ENCODE measurements at places on chromosomes 12 and 14.

GRCh38 chr14:54475911-54476310, 12.9 kb downstream of the GMFB start:
- DNase-seq, result no peak

- no peak for DNase-seq
Observed at GRCh38 chr12:133081159-133081780, 547 bp downstream of the ZNF140 start.

DNA sequence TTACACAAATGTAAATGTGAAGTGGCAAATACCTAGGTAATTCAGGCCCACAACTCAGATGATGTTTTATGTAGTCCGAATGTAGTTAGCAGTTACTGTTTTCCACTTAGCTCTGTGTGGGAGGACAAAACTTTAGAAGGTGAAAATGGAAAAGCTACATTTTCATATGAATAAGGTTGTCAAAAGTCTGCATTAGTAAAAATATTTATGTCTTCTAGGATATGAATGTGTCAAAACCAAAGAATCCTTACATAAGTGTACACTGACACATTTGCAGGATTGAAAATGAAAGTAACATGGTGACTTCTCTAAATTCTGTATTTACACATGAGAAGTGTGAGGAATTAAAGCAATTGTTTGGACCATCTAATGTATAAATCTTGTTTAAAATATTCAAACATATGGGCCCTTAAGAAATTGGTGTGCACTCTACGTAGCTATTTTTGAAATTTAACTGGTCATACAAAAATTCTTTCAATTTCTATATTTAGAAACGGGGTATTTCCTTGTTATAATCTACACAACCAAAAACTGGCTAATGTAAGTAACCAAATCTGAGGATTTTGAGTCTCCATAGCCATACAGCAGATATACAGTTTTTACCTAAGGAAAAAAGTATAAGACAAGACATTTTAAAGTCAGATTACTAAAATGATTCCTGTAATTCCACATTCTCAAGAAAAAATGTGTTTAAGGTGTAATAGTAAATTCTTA, 5.4 kb downstream of the CDKN1B start:
- no peak for DNase-seq

DNA sequence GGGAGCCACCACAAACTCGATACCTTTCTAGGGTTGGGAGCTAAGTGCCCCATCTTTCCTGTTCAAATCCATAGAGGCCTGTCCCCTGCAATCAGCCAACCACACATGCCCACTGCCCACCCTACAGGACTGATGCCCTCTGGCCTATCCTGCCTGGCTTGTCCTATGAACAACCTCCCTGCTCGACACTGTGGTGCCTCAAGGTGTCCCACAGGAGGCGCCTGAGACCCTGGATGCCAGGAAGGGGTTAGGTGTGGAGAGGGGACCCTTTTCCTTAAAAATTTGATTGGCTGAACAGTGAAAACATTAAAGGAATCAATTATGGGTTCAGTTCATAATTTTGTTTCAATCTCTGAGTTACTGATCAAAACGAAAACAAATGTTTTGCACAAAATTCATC, 97.3 kb upstream of the FZD10 start:
- no peak for DNase-seq

GRCh38 chr14:29716150-29716549, 211.5 kb downstream of the PRKD1 start:
- no peak for DNase-seq

GRCh38 chr12:5684989-5685388, 253.1 kb downstream of the NTF3 start:
- DNase-seq, result no peak

Data from effector memory CD4-positive, alpha-beta T cell (primary cell).